ENCODE measurements at places on chromosomes 13 and 19.

GRCh38 chr19:29583196-29583999, 22.7 kb upstream of the POP4 start:
- no peak for DNase-seq

GRCh38 chr19:35171730-35172129, 17.2 kb downstream of the FXYD5 start:
- no peak for DNase-seq

GRCh38 chr13:105471673-105472072, 1063.8 kb downstream of the EFNB2 start:
- no peak for DNase-seq

DNA sequence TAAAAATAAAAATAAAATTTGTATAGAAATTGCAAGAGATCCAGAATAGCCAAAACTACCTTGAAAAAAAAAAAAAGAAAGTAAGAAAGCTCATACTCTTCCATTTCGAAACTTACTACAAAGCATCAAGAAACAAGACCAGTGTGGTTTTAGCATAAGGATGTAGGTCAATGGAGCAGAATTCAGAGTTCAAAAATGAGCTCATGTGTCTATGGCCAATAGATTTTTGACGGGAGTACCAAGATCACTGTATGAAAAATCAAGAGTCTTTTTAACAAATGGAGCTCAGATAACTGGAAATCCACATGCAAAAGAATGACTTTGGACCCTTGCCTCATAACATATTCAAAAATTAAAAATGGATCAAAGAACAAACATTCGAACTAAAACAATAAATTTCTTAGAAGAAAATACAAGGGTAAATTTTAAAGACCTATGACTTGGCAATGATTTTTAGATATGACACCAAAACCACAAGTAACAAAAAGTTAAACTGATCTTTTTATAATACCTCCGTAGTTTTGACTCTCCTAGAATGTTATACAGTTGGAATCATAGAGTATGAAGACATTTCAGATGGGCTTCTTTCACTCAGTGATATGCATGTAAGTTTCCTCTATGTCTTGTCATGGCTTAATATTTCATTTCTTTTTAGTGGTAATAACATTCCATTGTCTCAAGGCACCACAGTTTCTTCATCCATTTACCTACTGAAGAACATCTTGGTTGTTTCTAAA, 43.2 kb downstream of the KLF12 start:
- no peak for DNase-seq

DNA sequence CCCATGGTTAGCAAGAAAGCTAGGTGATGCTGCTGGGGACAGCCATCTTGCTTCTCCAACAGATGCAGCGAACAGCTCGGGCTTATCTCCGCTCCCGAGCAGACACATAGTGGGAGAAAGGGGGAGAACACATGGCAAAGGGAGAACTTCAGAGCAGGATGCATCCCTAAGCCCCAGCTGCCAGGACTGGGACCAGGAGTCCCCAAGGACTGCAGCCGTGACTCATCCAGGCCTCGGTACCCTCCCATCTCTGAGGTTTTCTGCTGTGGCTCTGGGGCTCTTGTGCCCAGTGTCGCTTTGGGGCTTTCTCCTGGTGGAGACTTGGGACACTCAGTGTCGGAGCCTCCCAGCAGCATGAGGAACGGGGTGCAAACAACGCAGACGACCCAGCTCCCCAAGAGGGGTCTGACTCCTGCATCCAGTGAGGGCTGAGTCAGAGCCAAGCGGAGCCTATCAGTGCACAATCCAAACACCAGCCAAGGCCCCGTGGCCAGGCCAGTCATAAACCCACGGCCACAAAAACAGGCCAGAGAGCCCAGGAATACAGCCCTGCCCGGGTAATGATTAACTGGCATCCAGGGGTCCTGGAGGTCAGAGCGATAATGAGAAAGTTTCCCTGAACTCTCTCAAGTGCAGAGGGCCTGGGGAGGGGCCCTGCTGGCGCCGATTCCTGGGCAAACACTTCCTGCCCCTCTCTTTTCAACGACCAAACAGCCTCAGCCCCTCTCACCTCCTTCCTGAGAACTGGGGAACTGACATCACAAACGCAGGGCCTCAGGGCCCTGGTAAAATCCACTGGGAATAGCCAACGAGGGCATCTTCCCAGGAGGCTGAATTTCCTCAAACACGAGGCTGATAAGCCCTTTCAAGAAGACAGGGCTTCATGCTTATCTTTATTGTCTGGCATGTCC, 202.9 kb downstream of the USP12 start:
- DNase-seq = no peak

DNA sequence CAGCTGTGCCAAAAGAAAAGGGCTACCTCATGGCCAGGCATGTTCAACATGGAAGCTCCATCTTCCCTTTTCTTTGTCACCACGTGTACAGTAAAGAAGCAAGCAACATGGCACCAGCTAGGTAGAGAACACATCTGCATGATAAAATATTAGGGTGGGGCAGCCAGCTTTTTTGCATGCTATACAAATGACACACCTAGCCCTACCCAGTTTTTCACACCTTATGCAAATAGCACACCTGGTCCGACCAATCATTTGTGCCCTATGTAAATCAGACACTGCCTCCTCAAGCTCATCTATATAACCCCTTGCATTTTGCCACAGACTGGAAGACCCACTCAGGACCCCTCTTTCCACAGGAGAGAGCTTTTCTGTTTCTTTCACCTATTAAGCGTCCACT, 85.5 kb downstream of the STOML3 start:
- no peak for DNase-seq

- no peak for DNase-seq
These were observed 792.6 kb upstream of the ATXN8OS start for GRCh38 chr13:69315039-69315438.

DNA sequence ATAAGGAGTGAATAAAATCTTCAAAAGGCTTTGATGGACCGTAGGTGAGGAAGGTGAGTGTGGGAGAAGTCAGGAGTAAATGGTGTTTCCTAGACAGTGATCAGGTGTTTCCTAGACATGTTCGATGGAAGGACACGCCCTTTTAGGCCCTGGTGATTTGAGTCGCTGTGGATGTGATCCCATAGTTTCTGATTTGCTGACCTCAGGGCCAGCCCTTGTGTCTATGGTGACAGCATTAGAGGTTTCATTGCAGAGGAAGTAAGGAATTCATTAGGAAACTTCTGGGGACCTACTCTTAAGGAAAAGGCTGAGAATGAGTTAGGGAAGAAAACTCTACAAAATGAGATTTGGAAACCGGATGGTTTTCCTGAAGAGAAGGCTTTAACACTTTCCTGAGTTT, 31.5 kb upstream of the RNF113B start:
- DNase-seq = no peak

- no peak for DNase-seq
These were observed 4.8 kb downstream of the TSPAN16 start for GRCh38 chr19:11300811-11301120.

- no peak for DNase-seq
These were observed 45.7 kb upstream of the SPRY2 start for GRCh38 chr13:80386592-80386991.

- DNase-seq = no peak
These were observed 997 bp upstream of the SAMD4B start for GRCh38 chr19:39341129-39341718.

DNA sequence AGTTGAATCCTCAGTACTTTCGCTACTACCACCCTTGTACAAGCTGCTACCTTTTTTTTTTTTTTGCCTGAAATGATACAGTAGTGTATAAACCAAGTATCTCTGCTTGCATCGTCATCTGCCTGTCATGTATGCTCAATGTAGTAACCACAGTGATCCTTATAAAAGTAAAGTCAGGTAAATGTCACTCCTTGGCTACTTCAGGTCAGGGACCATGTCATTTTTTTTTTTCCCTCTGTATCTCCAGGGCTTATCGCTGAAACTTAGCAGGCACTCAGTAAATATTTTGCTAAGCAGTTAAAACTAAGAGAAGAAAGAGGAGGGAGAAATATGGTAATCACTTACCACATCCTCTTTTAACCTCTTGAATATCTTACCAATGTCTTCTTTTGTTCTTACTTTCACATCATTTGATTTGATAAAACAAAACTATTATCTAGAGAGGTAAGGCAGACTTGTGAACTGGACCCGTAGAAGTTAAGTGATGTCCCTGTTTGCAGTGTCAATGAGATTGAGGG, 96.8 kb upstream of the KLF12 start:
- no peak for DNase-seq

DNA sequence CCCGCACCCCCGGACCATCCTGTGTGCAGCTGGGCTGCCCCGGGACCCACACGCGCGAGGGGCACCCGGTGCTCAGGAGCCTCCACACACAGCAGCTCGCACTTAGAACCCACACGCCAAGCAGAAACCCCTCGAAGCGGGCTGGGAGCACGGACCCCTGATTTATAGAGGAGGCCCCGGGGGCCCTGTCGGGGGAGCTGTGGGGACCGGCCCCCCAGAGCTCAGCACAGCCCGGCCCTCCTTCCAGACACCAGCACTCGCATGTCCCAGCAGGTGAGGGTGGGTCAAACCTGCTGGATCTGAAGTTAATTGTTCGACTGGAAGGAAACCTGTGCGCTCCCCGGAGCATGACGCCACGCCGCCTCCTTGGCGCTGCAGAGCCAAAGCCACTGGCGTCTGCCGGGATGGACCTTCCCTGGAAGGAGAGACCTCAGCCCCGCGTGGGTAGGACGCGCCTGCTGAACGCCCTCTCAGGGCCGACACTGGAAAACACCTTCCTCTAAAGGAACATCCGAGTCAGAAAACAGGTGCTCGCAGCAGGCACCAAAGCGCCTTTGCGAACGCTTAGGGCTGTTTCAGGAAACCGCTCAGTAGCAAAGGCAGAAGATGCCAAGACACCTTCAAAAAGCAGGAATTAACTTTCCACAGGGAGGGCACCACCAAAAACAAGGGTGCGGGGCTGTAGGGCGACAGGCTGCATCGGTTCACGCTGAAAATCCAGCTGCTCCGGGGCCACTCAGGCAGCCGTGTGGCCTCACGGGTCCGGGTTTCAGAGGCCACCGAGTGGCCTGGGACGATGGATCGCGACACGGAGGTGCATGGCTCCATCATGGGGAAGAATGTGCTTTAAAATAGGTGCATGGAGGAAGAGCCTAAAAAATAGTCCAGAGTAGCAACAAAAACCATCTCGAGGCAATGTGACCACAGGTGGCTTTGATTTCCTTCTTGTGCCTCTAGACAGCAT, 37.8 kb upstream of the GRTP1 start:
- no peak for DNase-seq

- DNase-seq = no peak
These were observed 69.5 kb downstream of the PTPRS start for GRCh38 chr19:5271145-5271544.

GRCh38 chr19:55379174-55379573, 2.5 kb downstream of the TMEM190 start:
- no peak for DNase-seq

DNA sequence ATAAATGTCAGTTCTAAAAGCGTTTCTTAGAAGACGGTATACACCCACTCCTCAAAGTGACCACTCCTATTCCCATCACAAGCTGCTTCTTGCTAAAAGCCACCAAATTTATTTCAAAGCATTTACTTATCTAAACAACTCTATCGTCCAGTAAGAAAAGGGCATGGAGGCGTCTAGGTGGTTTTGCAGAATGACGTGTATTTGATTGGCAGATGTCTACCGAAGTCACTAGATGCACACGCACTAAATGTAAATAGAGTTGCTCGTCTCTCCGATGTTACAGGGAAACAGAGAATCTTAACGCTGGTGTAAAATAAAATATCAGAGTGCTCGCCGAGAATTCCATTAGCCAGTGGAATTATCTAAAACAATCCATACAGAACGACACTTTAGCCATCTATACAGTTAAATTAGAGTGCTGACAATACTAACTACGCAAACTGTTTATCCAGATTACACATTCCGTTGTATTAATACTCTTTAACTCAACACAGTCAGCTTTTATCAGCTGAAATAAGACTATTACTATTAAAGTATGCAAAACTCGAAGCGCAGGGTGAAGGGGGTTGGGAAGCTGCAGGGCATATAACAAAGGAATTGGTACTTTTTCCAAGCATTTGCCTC, 1.9 kb downstream of the KLF12 start:
- DNase-seq = no peak

DNA sequence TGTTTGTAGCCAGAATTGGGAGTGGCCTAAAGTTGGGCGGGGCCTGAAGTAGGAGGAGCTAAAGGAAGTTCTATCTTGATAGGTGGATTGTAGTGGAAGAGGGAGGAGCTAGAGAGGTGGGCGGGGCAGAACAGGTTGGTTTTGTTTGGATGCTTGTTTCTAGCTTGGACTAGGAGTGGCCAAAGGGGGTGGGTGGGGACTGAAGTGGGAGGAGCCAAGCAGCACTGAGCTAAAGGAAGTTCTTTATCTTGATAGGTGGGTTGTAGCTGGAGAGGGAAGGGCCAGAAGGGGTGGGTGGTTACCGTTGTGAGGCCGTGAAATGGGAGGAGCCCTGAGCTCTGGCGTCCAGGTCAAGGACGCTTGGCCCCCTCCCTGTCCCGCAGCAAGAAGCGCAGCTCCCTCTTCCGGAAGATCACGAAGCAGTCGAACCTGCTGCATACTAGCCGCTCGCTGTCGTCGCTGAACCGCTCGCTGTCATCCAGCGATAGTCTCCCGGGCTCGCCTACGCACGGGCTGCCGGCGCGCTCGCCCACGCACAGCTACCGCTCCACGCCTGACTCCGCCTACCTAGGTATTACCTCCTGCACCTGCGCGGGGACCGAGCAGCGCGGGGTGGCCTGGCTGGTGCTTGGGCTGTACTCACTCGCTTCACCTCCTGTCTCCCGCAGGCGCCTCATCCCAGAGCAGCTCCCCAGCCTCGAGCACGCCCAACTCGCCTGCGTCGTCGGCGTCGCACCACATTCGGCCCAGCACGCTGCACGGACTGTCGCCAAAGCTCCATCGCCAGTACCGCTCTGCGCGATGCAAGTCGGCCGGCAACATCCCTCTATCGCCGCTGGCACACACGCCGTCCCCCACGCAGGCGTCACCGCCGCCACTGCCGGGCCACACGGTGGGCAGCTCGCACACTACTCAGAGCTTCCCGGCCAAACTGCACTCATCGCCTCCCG, 8.0 kb downstream of the DNASE2 start:
- DNase-seq = no peak

DNA sequence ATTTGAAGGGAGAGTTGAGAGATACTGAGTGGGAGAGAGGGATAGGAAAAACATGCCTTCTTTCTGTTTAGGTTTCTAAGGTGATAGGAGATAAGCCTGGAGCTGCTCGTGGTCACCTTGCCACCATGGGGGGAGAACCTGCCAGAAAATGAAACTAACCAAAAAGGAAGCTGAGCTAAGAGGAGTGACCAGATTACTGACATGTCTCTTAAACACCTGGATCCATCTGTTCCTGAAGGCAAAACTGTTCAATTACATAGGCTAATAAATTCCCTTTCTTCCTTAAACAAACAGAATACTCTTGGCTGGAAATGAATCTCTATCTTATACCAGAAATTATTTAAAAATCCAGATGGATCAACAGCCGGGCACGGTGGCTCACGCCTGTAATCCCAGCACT, 27.3 kb downstream of the ZNF473 start:
- no peak for DNase-seq

GRCh38 chr19:30645946-30646577, 273.9 kb downstream of the ZNF536 start:
- DNase-seq = no peak

DNA sequence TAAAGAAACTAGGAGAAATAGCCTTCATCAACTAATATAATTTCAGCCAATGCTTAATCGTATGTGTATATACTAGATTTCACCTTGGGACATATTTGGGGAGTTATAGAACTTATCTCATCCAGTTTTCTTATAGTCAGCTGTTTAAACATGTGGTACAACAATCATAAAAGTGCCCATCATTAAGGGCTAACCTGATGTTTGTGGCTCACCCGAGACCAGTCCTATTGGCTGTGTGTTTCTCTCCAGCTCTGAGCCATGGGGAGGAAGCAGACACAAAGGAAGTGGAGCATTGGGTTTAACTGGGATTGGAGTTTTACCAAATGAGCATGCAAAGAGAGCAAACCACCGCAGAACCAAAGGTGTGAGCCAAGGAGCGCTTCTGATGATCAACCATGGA, 114.3 kb upstream of the KLF12 start:
- DNase-seq = no peak

Measured in substantia nigra (tissue), 51 donors.